ENCODE measurements at places on chromosomes 4 and X. TPM values are rescaled to one million over a fixed set of nuclear protein-coding genes. Genes with fewer than 3 reads are reported as not detected.

Gene ADH1C
- not detected for total RNA-seq

Gene IL13RA2
- 0.23 TPM for total RNA-seq

GRCh38 chrX:17405225-17405969, 30.4 kb downstream of the NHS start:
- DNase-seq = no peak

DNA sequence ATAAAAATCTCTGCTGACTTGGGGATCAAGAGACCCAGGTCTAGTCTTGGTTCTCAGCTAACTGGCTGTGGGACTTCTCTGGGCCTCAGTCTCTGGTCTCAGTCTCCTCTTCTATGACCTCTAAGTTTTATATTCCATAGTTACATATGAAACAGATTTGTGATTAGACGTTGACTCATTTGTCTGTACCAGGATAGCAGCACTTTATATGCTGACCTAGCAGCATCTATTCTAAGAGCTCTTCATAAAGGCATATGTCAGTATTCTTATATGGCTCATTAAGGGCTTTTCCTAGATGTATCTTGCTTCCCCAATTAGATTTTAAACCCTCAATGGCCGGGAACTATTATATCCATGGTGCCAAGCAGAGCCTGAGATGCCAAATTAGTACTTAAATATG, 12.7 kb downstream of the GRPR start:
- DNase-seq = no peak

GRCh38 chrX:20144491-20144890, 2.9 kb upstream of the EIF1AX start:
- DNase-seq = peak; percentile 88

All from dermis blood vessel endothelial cell (primary cell).